ENCODE measurements at places on chromosomes 5 and 9. TPM values are rescaled to one million over a fixed set of nuclear protein-coding genes. Genes with fewer than 3 reads are reported as not detected.

GRCh38 chr9:14168381-14168780, 145.6 kb downstream of the NFIB start:
- no peaks in the 10 kb centered on the region for H3K4me1 ChIP-seq
- no peak overlapping the region for H3K4me3 ChIP-seq
- H3K27me3 ChIP-seq, result no peaks in the 10 kb centered on the region

- H3K27ac ChIP-seq, result no peak overlapping the region
- DNase-seq, result no peak
- no peaks in the 10 kb centered on the region for H3K36me3 ChIP-seq
- no peaks in the 10 kb centered on the region for H3K4me1 ChIP-seq
- no peak overlapping the region for H3K4me3 ChIP-seq
Observed at GRCh38 chr5:91397791-91398190, 14.7 kb upstream of the ARRDC3 start.

Gene CTSL
- 0.74 TPM for total RNA-seq

- H3K4me1 ChIP-seq, result peaks cover 28% of the 10 kb centered on the region
- peaks cover 28% of the 10 kb centered on the region for H3K36me3 ChIP-seq
- DNase-seq, result peak; percentile 82
- peak overlapping the region; percentile 39 for H3K27ac ChIP-seq
- H3K4me3 ChIP-seq, result no peak overlapping the region
- no peaks in the 10 kb centered on the region for H3K27me3 ChIP-seq
Observed at GRCh38 chr9:37528652-37529471, 43.1 kb downstream of the POLR1E start.

DNA sequence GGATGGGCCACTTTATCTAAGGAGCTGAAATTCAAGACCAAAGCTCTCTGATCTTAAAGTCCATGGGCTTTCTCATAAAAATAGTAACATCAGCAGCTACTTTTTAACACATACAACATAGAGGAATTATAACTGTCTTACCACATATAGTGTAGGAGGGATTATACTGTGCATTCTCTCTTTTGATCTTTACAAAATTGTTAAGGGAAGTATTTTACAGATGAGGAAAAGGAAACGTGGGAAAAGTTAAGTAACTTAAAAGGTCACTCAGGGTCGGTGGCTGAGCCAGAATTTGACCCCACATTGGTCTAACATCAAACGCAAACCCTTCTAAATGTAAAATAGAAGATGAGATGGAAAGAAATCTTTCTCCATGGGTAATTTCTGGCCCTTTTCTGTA, 38.4 kb downstream of the ZNF608 start:
- peaks cover 62% of the 10 kb centered on the region for H3K4me1 ChIP-seq
- peak overlapping the region; percentile 30 for H3K4me3 ChIP-seq
- peak overlapping the region; percentile 1 for H3K27ac ChIP-seq

DNA sequence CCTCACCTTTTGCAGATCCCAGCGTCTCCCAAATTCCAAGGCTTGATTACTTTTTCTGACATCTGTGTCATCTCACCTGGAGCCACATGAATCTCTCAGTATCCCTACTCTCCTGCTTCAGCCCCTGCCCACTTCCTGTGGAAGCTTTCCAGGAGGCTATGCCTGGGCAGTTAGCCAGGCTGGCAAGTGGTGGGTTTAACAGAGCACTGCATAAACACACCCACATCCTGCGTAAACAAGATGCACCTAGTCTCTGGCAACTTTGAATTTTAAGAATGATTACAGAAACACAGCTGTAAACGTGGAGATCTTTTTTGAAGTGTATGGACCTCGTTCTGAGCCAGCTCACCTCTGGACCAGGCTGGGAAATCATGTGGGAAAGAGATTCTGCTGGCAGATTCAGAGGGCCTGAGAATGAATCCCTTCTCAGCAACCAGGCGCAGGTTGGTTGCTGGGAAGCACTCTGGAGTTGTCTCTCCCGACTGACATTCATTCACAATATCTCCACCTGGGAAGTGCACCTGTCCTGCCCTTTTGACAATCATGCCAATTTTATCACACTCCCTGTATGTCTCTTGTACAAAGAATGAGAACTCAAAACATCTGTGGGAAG, 55.7 kb upstream of the FANCC start:
- H3K36me3 ChIP-seq, result no peaks in the 10 kb centered on the region
- DNase-seq, result no peak
- no peaks in the 10 kb centered on the region for H3K27me3 ChIP-seq
- H3K4me1 ChIP-seq, result no peaks in the 10 kb centered on the region
- no peak overlapping the region for H3K27ac ChIP-seq

GRCh38 chr5:172598251-172599203, 42.5 kb upstream of the NEURL1B start:
- H3K27me3 ChIP-seq, result no peaks in the 10 kb centered on the region
- no peak for DNase-seq
- no peak overlapping the region for H3K4me3 ChIP-seq
- no peaks in the 10 kb centered on the region for H3K4me1 ChIP-seq
- no peaks in the 10 kb centered on the region for H3K36me3 ChIP-seq
- H3K27ac ChIP-seq, result no peak overlapping the region

Gene ARL14EPL
- total RNA-seq, result not detected

Gene SPATA9
- not detected for total RNA-seq

GRCh38 chr9:126270556-126270955, 56.1 kb upstream of the MVB12B start:
- H3K4me3 ChIP-seq, result no peak overlapping the region
- H3K4me1 ChIP-seq, result no peaks in the 10 kb centered on the region

DNA sequence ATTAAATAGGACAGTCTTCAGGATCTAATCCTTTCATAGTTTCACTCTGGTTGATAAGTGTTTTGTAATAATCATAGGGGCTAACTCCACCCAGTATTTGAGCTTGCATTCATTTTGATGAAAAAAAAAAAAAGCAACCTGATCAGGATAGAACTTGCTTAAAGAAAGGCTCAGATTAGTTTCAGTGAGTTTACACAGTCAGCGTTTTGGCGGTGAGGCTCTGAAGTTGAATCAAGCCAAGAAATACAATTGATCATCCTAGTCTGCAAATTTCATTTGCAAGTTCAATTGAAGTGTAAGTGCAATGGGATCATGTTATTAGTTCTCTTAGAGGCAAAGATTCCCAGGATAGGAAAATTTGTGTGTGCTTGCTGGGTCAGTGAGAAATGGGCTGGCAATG, 159.7 kb upstream of the ELL2 start:
- no peak for DNase-seq
- H3K27me3 ChIP-seq, result no peaks in the 10 kb centered on the region
- H3K36me3 ChIP-seq, result no peaks in the 10 kb centered on the region
- H3K4me1 ChIP-seq, result no peaks in the 10 kb centered on the region

DNA sequence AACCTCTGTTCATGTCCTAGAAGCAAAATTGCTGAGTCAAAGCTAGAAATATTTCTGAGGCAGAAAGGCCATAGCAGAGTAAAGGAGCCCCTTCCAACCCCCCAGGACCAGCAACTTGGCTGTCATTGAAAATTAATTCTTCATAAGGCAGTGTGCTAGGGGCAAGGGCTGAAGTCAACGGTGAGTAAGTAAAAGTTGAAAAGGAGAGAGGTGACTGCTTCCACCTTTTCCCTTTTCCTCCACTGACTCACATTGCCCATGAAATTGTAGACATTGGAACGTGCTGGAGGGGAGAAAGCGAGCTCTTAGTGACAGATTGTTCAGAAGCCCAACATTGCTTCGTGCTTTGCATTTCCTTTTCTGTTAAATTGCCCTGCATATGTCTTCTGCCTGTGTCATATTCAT, 19.1 kb downstream of the GLRA1 start:
- no peaks in the 10 kb centered on the region for H3K4me1 ChIP-seq
- H3K27ac ChIP-seq, result no peak overlapping the region
- no peak for DNase-seq
- H3K36me3 ChIP-seq, result no peaks in the 10 kb centered on the region
- H3K27me3 ChIP-seq, result no peaks in the 10 kb centered on the region
- no peak overlapping the region for H3K4me3 ChIP-seq

Gene IRX2
- total RNA-seq, result not detected

DNA sequence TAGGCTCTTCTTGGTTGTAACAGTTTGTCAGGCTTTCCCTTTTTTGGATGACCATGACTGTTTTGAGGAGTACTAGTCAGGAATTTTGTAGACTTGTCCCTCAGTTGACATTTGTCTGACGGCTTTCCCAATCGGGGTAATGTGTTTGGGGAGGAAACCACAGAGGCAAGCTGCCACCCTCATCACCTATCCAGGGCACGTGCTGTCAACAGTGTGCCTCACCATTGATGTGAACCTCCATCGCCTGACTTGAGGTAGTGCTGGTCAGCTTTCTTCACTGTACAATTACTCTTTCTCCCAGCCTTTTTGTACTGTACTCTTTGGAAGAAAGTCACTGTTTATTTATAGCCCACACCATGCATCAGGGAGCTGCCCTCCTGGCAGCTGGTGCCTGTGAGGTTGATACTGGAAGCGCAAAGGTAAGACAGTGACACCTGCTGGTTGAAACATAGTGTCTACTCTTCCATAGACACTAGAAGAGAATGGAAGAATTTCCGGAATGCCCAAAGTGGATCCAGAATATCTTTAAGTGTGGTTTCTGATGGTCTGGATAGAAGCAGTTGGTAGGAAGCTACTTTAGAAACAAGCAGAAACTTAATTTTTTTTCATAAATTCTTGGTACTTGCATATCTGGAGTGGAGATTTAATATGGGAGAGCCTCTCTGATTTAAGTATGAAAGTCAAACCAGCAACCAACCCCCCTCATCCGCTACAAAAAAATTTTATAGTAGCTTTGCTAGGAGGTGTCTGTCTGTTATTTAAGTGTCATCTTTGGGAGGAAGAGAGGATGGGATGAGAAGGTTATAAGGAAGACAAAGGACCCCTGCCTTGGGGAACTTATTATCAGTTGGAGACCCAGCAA, 69.3 kb downstream of the SNX30 start:
- H3K27me3 ChIP-seq, result no peaks in the 10 kb centered on the region
- DNase-seq, result peak; percentile 63

GRCh38 chr9:18632632-18633403, 158.9 kb downstream of the ADAMTSL1 start:
- no peak for DNase-seq
- no peak overlapping the region for H3K27ac ChIP-seq
- H3K36me3 ChIP-seq, result no peaks in the 10 kb centered on the region
- no peak overlapping the region for H3K4me3 ChIP-seq

- no peaks in the 10 kb centered on the region for H3K27me3 ChIP-seq
- H3K4me1 ChIP-seq, result peaks cover 15% of the 10 kb centered on the region
- DNase-seq, result peak; percentile 88
- peak overlapping the region; percentile 59 for H3K4me3 ChIP-seq
Observed at GRCh38 chr5:1385395-1386273, 40.7 kb upstream of the CLPTM1L start.

All from B cell (primary cell).